ENCODE measurements at places on chromosomes 1 and 21. TPM values are rescaled to one million over a fixed set of nuclear protein-coding genes. Genes with fewer than 3 reads are reported as not detected.

MOB3C gene
- 11.9 TPM for polyA plus RNA-seq

LIN28A gene
- polyA plus RNA-seq, result not detected

OLFML3 gene
- polyA plus RNA-seq, result not detected

KCNJ10 gene
- polyA plus RNA-seq, result not detected

CIART gene
- 0.46 TPM for polyA plus RNA-seq

SESN2 gene
- 9.0 TPM for polyA plus RNA-seq
